ENCODE measurements at places on chromosomes 1 and 21.

GRCh38 chr1:167532964-167533824 is 14.9 kb upstream of the CD247 start:
- no peak for DNase-seq

DNA sequence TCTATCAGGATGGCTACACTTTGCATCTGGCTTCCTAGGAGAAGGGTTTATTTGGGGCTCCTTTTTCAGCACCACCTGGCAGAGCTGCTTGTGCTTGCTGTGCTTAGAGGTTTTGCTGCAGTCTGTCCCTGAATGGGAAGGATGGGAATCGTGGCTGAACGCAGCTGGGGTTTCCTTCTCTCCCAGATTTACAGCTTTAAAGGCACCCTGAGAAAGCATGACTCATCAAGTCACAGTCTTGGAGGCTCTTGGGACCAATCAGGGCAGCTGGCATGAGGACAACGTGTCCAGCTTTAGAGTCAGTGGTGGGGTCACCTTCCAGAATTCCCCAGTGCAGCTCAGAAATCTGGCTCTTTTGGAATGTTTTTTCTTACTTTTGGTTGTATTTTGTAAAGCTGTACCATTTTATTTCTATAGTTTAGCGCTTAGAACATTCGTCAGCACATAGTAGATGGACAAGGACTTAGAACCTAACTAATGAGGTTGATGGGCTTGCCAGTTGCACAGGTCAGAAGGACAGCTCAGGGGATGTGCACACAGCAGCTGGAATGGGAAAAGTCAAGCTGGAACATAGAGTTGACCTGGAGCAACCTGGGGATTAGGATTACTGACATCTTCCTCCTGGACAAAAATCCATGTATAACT is 222.6 kb downstream of the PRDM2 start:
- no peak for DNase-seq

- no peak for DNase-seq
Measured at GRCh38 chr1:167249702-167250101, 29.0 kb downstream of the POU2F1 start.

DNA sequence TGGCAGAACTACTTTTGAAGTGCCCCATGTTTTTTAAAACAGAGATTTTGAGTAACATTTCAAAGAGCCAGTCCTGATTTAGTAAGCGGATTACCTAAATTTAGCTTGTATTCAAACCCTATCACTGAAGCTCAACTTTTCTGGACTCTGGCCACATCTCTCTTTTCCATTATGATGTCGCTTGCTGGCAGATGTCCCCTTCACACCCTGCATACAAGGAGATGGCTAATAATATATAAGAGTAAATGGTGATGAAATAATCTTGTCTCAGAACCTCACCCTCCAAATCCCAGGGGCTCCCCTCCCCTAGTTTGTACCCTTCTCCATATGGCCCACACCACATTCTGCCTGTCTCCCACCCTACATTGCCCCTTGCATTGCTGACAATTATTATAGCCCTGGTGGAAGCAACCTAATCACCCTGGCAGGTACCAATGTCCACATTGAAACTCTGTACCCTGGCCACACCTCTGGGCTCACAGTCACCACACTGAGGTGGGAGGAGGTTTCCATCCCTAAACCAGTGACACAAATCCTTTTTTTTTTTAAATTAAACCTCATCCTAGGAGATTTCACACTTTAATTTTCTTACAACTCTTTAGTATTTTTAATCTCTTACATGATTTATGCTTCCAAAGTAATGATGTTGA is 106.0 kb upstream of the SYT6 start:
- DNase-seq = no peak

- DNase-seq = no peak
Measured at GRCh38 chr1:177650947-177651346, 318.9 kb downstream of the SEC16B start.

GRCh38 chr21:14900611-14901010 is 164.2 kb downstream of the NRIP1 start:
- DNase-seq = peak; percentile 49

GRCh38 chr1:153602749-153603148 is 10.2 kb downstream of the S100A16 start:
- DNase-seq = no peak

- DNase-seq = peak; percentile 89
Measured at GRCh38 chr1:15918962-15919715, 56.8 kb downstream of the ZBTB17 start.

GRCh38 chr1:27650539-27651175 is 15.7 kb upstream of the FGR start:
- DNase-seq = peak; percentile 81

- no peak for DNase-seq
Measured at GRCh38 chr1:156657741-156658319, 15.9 kb downstream of the BCAN start.

- peak; percentile 71 for DNase-seq
Measured at GRCh38 chr1:29290414-29290985, 54.2 kb downstream of the PTPRU start.

- DNase-seq = no peak
Measured at GRCh38 chr21:22764222-22764621, 1766.0 kb downstream of the NCAM2 start.

- peak; percentile 3 for DNase-seq
Measured at GRCh38 chr1:42350086-42350485, 15.1 kb upstream of the FOXJ3 start.

- no peak for DNase-seq
Measured at GRCh38 chr1:236381565-236382158, 12.4 kb upstream of the EDARADD start.

DNA sequence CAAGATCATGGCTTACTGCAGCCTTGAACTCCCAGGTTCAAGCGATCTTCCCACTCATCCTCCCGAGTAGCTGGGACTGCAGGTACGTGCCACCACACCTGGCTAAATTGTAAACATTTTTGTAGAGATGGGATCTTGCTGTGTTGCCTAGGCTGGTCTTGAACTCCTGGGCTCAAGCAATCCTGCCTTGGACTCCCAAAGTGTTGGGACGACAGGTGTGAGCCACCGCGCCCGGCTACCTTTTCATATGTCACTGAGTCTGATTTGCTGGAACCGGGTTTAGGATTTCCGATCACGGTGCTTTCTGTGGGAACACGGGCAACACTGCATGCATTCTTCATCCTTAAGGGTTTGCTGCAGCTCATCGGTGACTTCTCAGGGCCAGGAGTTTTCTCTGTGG is 32.2 kb upstream of the PCBP3 start:
- no peak for DNase-seq

GRCh38 chr1:99327357-99327756 is 63.1 kb downstream of the PLPPR4 start:
- DNase-seq = no peak

DNA sequence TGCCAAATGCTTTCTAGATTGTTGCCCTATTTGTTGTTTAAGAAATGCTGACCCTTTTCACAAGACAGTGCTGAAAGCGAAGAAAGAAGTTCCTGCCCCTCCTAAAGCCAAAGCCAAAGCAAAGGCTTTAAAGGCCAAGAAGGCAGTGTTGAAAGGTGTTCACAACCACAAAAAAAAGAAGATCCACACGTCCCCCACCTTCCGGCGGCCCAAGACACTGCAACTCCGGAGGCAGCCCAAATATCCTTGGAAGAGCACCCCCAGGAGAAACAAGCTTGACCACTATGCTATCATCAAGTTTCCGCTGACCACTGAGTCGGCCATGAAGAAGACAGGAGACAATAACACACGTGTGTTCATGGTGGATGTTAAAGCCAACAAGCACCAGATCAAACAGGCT is 55.7 kb downstream of the PSMG1 start:
- DNase-seq = no peak

- DNase-seq = peak; percentile 61
Measured at GRCh38 chr1:77825131-77825709, 45.8 kb downstream of the MIGA1 start.

DNA sequence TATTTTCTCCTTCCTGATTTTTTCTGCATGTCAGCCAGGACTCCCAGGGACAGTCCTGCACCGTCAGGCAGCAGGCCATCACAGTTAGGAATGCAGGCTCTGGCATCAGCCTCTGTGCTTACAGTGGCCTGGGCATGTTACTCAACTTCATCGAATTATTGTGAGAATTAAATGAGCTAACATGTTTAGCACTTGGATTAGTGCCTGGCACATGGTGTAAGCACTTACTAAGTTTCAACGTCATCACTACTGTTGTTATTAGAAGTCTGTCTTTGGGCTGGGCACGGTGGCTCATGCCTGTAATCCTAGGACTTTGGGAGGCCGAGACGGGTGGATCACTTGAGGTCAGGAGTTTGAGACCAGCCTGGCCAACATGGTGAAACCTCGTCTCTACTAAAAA is 45.1 kb downstream of the SCCPDH start:
- peak; percentile 72 for DNase-seq

GRCh38 chr1:202585590-202585933 is 124.7 kb downstream of the SYT2 start:
- peak; percentile 84 for DNase-seq

DNA sequence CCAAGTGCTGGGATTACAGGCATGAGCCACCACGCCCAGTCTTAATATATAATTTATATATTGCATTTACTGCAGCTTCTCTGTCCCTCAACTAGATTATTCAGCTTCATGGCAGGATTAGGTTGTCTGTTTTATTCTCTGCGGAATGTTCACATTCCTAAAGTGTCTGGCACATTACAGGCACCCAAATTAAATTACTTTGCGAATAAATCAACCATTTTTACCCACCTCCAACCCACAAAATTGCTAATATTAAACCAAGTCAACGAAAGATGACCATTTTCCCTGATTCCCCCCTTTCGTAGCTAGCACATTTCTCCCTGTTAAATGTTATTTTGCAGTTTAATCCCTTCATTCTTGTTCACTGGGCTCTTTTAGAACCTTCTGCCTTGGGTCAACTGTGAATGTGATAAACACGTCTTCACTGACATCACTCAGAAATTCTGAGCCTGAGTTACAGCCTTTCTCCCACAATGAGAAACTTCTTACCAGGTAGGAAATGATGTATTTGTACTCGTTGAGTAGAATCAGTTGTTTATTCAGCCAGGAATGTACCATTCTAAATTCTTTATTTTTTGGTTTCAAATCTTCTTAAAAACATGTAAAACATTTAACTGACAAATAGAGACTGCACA is 35.9 kb downstream of the THAP3 start:
- no peak for DNase-seq

All from fibroblast of skin of right quadriceps (primary cell).